GM23338 (cell line): ENCODE measurements at places on chromosomes 2 and 18.

DNA sequence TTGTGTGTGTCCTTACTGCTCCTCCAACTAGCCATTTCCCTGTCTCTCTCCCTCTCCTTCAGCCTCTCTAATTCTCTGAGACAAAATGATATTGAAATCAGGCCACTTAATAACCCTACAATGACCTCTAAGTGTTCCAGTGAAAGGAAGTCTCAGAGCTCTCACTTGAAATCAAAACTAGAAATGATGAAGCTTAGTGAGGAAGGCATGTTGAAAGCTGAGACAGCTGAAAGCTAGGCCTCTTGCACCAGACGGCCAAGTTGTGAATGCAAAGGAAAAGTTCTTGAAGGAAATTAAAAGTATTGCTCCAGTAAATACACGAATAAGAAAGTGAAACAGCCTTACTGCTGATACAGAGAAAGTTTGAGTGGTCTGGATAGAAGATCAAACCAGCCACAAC lies 72.9 kb downstream of the PRKCE start:
- no peak for DNase-seq

DNA sequence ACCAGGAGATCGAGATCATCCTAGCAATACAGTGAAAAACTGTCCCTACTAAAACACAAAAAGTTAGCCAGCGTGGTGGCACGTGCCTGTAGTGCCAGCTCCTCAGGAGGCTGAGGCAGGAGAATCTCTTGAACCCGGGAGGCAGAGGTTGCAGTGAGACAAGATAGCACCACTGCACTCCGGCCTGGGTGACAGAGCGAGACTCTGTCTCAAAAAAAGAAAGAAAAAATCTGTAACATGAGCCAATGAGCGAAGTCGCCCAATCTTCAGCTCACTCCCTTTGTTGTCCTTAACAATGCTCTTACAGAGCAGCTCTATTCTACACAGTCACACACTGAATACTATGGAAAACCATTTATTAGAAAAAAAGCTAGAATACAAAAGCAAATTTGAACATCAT lies 22.0 kb downstream of the FAM98A start:
- DNase-seq = peak; percentile 11

DNA sequence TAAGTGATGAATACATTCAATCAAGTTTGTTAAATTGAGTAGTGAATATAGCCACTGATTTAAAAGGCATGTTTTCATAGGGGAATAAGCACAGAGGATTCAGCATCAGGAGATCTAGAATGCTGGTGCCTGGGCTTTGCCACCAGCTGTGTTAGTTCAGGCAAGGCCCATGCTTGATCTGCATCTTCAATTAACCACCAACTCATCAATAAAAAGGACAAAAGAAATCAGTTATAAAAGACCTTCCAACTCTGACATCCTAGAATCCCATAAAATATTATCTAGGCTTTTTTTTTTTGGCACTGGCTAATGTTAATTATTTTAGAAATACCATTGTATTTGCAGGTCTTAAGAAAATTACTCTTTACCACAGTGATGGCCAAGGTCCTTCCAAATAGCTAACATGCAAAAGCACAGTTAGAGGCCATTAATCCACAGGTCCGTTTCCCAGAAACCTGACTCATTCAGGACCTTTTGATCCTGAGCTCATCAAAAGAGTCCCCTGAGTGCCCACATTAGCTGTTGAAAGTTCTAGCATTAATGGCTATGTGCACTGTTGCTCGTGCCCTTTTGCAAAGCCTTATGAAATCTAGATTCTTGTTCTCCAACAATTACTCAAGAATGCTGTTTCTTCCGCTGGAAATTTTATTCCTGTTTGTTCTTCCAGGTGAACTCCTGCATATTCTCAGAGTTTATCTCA lies 170.0 kb downstream of the CYRIA start:
- no peak for DNase-seq

DNA sequence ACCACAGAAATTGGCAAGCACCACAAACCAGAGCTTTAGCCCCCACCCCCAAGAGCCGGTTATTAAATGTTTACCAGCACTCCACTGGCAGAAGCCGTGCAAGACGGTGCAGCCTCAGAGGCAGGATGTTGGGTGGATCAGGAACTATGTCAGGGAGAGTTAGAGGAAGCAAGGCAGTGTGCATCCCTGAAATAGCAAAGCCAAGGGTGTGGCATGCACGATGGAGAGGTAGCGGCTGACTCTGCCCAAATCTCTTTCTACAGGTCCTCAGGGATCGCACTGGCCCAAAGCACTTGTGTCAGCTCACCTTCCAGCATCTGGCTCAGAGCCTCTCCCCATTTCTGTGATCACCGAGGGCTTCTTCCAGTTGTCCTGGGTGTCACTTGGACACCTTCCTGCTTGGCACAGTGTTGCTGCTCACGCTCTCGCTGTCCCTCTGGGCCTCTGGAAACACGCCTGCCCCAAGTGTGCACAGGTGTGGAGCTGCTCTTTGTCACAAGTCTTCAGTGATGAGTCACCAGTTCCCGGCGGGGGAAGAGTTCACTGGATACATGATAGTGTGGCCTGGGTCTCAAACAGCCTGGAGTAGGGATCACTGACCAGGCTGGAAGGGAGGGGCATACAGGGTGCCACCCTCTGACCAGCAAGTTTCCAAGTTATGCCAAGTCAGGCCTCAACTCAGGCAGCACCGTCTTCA lies 17.3 kb upstream of the B3GNT7 start:
- no peak for DNase-seq

GRCh38 chr18:22625406-22625805 lies 207.7 kb upstream of the CTAGE1 start:
- DNase-seq = no peak

DNA sequence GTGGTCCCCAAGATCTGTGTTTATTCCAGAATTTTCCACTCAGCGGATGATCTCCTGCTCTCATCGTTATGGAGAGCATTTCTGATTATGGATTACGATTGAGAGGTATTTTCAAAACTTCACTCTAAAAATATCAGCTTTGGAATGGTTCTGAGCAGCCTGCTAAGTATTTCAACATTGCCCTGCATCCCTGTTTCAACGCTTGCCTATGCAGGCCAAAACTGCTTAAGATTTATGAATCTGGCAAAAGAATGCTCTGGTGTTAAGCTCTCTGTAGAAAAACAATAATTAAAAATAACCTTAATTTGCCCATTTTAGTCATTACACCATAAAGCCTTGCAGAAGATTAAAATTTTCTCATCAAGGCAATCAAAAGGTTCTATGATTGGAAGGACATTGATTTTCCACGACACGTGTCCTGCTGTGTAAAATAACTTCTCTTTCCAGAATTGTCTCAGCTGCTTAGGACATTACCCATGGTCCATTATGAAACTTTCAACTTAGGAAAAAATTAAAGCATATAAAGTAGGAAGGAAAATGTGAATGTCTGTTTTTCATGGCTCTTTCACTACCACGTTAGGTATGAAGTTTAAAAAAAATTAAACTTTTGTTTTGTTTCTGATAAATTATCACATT lies 229.9 kb downstream of the ACKR3 start:
- no peak for DNase-seq

- DNase-seq = peak; percentile 1
Observed at GRCh38 chr18:78637442-78638402, 341.9 kb upstream of the SALL3 start.

DNA sequence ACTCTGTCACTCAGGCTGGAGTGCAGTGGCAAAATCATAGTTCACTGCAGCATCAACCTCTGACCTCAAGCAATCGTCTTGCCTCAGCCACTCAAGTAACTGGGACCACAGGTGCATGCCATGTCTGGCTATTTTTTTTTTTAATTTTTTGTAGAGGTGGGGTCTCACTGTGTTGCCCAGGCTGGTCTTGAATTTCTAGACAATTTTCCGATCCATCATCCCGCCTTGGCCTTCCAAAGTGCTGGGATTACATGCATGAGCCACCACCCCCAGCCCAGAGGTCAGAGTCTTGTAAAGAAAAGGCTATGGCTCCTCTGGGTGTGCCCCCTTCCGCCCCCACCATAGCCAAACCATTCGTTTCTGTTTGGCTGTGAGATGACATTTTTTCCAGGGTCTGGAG lies 13.1 kb upstream of the TMBIM1 start:
- no peak for DNase-seq

GRCh38 chr2:232674491-232674890 lies 22.6 kb upstream of the GIGYF2 start:
- DNase-seq = no peak

GRCh38 chr2:70986499-70987189 lies 8.0 kb downstream of the TEX261 start:
- DNase-seq = no peak

GRCh38 chr2:224875841-224876240 lies 159.7 kb upstream of the CCDC195 start:
- DNase-seq = no peak

DNA sequence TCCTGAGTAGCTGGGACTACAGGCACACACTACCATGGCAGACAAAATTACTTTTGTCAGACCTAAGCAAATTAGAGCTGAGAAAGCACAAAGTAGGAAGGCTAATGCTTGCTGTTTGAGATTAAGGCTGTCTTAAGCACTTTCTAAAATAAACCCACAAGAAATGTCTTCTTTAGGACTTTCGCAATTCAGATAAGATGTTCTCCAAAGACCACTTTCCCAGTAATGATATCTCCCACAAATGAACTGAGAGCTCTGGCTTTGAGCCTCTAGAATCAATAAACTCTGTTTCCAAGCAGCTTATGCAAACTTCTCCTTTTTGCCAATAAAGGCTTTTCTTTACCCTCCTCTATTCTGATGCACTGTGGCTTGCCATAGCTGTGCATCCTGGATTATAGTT lies 32.0 kb upstream of the GALNT1 start:
- DNase-seq = no peak

- no peak for DNase-seq
Observed at GRCh38 chr2:1418566-1418965, 5.3 kb downstream of the TPO start.

- DNase-seq = peak; percentile 89
Observed at GRCh38 chr2:171316220-171316619, 117.6 kb downstream of the METTL8 start.

GRCh38 chr18:69992776-69993175 lies 45.1 kb upstream of the CD226 start:
- DNase-seq = no peak

DNA sequence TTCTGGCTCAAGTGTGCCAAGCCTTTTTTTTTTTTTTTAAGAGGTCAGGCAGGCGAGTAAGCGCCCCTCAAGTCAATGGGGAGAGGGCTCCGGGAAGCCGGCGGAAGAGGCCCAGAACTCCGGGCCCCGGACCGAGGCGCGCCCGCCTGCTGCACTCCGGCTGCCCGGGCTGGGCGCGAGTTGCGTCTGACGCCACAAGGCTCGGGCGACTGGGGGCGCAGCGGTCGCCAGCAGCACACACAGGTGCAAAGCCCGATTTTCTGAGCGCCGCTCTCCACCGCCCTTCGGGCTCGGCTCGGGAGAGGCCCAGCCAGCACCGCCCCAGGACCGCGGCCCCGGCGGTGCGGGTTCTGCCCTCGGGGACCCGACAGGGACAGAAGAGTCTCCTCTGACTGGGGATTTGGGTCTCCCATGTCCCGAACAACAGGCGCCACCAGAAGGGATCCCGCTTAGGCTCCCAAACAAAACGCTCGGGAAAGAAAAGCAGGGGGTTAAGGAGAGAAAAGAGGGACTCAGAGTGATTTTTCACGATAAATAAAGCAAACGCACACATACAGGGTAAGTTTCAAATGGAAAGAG lies 787 bp downstream of the ERBB4 start:
- DNase-seq = peak; percentile 79

DNA sequence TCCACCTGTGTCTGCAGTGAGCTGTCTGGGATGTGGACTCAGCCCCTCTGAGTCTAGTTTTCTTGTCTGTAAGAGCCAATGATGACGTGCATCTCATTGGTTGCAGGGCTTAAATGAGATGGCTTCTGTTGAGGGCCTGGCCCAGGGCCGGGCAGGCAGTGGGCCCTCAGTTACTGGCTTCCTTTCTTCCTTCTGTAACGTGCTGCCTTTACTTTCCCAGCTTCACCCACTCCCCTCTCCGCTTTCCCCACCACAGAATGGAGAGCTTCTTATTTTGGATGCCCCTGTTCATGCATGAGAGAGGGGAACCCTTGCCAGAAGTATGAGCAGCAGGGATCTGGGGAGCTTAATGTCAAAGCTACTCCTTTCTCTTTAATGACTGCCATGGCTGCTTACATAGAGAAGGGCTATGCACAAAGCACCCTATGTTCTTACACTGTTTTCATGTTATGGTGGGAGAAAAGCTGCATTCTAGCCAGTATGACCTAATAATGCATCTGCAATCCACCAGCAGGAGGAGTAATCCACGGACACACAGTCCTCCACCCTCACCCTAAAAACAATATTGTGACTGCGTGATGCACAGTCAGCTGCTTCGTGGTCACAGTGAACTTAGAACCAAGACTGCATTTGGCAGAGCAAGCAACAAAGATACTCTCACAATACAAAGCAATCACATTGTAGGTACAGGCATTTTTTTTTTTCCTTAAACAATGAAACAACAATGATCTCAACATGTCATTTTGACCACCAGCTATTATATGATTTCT lies 37.2 kb downstream of the CREG2 start:
- no peak for DNase-seq

- peak; percentile 66 for DNase-seq
Observed at GRCh38 chr2:98936353-98937351, 627 bp upstream of the CRACDL start.

DNA sequence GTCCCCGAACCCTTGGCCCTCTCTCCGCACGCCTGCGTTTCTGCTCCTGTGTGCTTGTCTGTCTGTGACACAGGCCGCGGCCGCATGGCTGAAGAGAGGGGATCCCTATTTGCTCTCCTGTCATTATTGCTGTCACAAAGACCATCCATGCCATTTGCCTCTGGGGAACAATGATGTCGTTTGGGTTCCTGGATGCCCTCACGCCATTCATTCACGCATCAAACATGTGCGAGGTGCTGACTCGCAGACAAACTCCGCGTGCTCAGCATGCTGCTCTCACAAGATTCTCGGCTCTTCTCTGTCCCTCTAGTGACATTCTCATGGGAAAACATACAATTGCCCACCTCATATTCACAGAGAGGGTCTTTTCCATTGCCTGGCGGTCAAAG lies 67.8 kb downstream of the ASB1 start:
- DNase-seq = no peak

DNA sequence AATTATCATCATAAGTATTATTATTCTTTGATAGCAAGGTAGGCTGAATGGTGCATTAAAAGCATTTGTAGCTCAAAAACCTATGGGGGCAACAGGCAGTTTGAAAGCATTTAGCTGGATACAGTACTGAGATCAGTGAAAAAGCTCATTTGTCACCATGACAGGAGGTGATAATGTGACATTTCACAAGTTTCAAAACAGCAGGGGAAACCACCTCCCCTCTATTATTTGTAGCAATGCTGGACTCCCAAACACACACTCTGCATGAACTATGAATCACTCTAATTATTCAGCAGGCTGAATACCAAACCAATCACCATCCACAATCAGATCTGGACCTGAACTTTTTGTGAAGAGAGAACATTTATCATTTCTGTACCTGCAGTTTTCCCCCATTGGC lies 63.4 kb downstream of the MYO5B start:
- no peak for DNase-seq
